Stimulated activated naive CD4-positive, alpha-beta T cell (primary cell): ENCODE measurements at places on chromosomes 2 and 18.

GRCh38 chr2:133835821-133836619 is 267.8 kb upstream of the NCKAP5 start:
- DNase-seq, result no peak

- no peak for DNase-seq
Measured at GRCh38 chr2:216242365-216242764, 129.9 kb downstream of the MARCHF4 start.

- no peak for DNase-seq
Measured at GRCh38 chr2:137870682-137871081, 93.6 kb upstream of the HNMT start.

GRCh38 chr2:127623388-127624319 is 22.3 kb upstream of the GPR17 start:
- no peak for DNase-seq

- no peak for DNase-seq
Measured at GRCh38 chr2:217996361-217996760, 6.4 kb downstream of the TNS1 start.

GRCh38 chr18:1124495-1124894 is 219.8 kb downstream of the ADCYAP1 start:
- DNase-seq, result no peak
